Activated T-helper 2 cell treated with anti-CD3 and anti-CD28 coated beads, Interferon-gamma antibody, Interleukin-2, Interleukin-4, amounts not matched to agents 10 μg/mL and 5 μg/mL and 100 μg/mL, durations not matched to agents 14 hours and 24 hours and 36 hours (primary cell): ENCODE measurements at places on chromosomes 3 and 15.
A peak's percentile ranks its signal among the peaks of the same experiment; 100 is the strongest.

DNA sequence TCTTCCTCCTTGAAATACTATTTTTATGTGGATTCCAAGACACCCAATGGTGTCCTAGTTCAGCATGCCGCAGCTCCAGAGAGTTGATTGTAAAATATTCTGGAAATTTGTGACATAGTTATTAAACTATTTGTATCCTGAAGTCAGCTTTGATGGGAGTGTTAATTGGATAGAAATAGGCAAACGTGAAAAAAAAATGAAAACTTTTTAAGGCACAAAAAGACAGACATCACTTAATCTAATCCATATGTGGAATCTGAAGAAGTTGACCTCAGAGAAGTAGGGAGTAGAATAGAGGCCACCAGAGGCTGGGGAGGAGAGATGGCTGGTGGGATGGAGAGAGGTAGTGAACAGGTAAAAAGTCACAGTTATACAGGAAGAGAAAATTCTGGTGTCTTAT lies 704.2 kb downstream of the ROBO1 start:
- H3K27me3 ChIP-seq: no peaks in the 10 kb centered on the region
- DNase-seq: no peak
- H3K36me3 ChIP-seq: no peaks in the 10 kb centered on the region
- no peak overlapping the region for H3K27ac ChIP-seq
- H3K4me1 ChIP-seq: no peaks in the 10 kb centered on the region

- no peaks in the 10 kb centered on the region for H3K4me1 ChIP-seq
- H3K27me3 ChIP-seq: no peaks in the 10 kb centered on the region
- H3K36me3 ChIP-seq: peaks cover 10% of the 10 kb centered on the region
- DNase-seq: no peak
- no peak overlapping the region for H3K4me3 ChIP-seq
Observed at GRCh38 chr3:141754032-141754431, 9.2 kb upstream of the GRK7 start.

GRCh38 chr3:29531644-29532043 lies 250.8 kb downstream of the RBMS3 start:
- no peaks in the 10 kb centered on the region for H3K4me1 ChIP-seq
- no peak for DNase-seq
- H3K4me3 ChIP-seq: no peak overlapping the region
- no peaks in the 10 kb centered on the region for H3K36me3 ChIP-seq

DNA sequence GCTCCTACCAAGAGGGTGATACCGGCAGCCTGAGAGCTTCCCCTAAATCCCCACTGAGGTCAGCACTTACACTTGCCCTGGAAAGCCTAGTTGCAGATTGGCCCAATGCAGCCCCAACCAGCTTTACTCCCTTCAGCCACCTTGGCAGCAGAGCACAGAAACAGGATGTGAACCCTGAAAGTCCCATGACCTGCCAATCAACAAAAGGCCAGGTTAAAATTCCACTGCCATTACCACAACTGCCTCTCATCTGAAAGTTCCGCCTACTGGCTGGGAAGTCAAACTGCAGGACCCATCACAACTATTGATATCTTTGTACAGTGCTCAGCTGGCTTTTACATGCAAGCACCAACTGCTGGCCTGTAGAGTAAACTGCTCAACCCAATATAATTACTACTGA lies 156.2 kb downstream of the ZMAT3 start:
- no peak overlapping the region for H3K4me3 ChIP-seq
- H3K36me3 ChIP-seq: no peaks in the 10 kb centered on the region
- H3K27me3 ChIP-seq: no peaks in the 10 kb centered on the region
- H3K4me1 ChIP-seq: no peaks in the 10 kb centered on the region
- DNase-seq: no peak
- H3K27ac ChIP-seq: no peak overlapping the region

DNA sequence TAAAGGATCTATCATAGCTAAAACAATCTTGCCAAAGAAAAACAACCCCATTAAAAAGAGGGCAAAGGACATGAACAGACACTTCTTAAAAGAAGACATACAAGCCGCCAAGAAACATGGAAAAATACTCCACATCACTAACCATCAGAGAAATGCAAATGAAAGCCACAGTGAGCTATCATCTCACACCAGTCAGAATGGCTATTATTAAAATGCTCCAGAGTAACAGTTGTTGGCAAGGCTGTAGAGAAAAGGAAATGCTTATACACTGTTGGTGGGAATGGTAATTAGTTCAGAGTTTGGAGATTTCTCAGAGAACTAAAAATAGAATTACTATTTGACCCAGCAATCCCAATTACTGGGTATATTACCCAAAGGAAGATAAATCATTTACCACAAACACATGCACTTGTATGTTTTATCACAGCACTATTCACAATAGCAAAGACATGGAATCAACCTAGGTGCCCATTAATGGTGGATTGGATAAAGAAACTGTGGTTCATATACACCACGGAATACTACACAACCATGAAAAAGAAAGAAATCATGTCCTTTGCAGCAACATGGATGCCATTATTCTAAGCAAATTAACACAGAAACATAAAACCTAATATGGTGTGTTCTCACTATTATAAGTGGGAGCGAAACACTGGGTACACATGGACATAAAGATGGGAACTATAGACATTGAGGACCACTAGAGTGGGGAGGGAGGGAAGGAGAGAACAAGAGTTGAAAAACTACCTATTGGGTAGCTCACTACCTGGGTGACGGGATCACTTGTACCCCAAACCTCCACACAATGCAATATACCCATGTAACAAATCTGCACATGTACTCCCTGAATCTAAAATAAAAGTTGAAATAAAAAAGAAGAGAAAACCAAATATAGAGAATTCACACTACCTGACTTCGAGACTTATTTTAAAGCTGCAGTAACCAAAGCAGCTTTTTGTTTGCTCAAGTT lies 32.6 kb downstream of the ITGA11 start:
- DNase-seq: no peak
- no peak overlapping the region for H3K4me3 ChIP-seq
- H3K4me1 ChIP-seq: peaks cover 4% of the 10 kb centered on the region
- H3K27ac ChIP-seq: no peak overlapping the region

DNA sequence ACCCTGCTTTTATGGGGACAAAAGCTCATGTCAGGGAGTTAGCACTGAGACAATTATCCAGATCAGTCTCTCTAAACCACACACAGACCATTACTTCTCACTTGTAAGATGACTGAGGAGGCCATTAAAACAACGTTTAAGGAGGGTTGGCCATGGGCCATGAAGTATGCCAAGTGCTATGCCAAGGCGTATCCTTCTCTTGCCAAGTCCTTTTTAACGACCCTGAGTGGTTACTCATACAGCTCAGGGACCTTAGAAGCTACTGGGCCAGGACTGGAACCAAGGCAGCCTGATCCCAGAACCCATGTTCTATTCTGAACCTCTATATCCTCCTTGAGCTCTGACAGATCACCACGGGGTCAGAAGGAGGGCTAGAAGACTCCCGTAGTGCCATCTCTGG lies 50.0 kb downstream of the NMNAT3 start:
- H3K4me3 ChIP-seq: no peak overlapping the region
- H3K27me3 ChIP-seq: no peaks in the 10 kb centered on the region
- H3K36me3 ChIP-seq: no peaks in the 10 kb centered on the region
- H3K27ac ChIP-seq: no peak overlapping the region
- DNase-seq: no peak

- H3K4me3 ChIP-seq: no peak overlapping the region
- no peaks in the 10 kb centered on the region for H3K27me3 ChIP-seq
- peaks cover 26% of the 10 kb centered on the region for H3K36me3 ChIP-seq
- H3K4me1 ChIP-seq: peaks cover 7% of the 10 kb centered on the region
Observed at GRCh38 chr15:50675535-50676144, 11.0 kb downstream of the TRPM7 start.

DNA sequence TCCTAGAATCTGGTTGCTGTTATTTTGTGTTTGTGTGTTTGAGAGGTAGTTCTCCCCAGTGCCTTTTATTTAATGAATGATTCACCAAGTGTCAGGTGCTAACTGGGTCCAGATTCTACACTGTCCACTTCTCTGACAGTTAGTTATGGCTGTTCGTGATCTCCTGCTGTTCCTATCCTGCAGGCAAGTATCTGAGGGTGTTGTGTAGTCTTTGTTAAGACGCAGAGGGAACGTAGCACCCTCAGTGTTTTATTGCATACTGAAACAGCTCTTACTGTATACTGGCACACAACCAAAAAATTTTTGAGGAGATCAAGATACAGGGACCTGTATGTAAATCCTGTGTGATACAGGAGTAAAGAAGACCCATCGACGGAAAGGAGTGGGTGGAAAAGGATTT lies 1271.3 kb downstream of the ROBO1 start:
- H3K4me1 ChIP-seq: no peaks in the 10 kb centered on the region
- H3K4me3 ChIP-seq: no peak overlapping the region
- no peak for DNase-seq

- DNase-seq: no peak
- no peak overlapping the region for H3K27ac ChIP-seq
- peaks cover 2% of the 10 kb centered on the region for H3K4me1 ChIP-seq
- peaks cover 16% of the 10 kb centered on the region for H3K27me3 ChIP-seq
Observed at GRCh38 chr15:68028137-68028887, 25.8 kb upstream of the PIAS1 start.

DNA sequence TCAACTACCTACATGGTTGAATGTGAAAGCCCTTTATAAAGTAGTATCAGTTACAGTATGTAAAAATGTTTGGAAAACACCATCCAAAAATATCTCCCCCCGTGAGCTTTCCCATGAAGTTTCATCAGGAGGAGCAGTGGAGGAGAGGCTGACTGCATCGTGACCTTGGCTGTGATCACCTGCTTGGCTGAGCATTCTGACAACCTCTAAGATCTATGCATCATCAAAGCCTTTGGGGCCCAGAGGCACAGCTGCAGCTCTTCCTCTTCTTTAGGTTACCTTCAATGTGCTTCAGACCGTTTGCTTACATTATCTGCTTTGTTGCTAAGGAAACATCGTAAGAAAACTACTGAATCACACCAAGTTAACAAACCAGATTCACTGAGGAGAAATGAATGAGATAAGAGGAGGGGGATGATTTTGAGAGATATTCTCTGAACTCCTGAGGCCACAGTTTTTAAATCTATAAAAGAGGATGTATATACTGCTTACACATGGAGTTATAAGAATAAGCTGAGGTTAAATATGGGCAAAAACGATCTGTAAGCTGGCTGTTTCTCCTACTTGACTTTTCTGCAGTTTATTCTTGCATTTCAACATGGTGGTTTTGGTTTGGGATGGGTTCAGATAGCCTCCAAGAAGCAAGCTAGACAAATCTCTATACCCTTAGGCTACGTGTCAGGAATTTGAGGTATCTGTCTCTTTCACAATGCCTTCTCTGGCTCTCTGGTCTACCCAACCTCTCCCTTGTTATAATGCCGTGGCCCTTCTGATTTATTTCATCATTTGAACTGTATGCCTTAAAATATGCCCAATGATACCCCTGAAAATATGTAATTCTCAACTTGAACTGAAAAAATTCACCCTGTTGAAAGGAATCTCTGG lies 4.0 kb downstream of the GCSAM start:
- H3K4me3 ChIP-seq: no peak overlapping the region
- peaks cover 20% of the 10 kb centered on the region for H3K36me3 ChIP-seq
- DNase-seq: peak; percentile 26

DNA sequence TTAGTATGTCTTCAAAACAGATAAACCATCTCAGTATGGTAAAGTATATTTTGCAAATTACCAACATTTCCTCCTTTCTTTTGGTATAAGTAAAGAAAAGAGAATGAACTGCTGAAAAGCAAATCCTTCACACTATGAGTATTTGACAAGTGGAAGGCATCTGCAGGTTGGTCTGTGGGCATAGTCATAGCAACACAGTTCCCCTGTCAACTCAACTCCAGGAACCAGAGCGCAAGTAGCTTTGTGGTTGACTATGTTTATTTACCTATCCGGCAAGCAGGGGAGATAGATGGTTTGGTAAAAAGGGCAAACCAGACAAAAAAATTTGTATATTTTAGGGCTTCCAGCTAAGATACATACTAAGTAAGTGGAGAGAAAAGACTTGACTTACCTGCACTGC lies 88.3 kb upstream of the PPIB start:
- no peak for DNase-seq
- no peak overlapping the region for H3K27ac ChIP-seq
- H3K36me3 ChIP-seq: peaks cover 47% of the 10 kb centered on the region
- no peak overlapping the region for H3K4me3 ChIP-seq

DNA sequence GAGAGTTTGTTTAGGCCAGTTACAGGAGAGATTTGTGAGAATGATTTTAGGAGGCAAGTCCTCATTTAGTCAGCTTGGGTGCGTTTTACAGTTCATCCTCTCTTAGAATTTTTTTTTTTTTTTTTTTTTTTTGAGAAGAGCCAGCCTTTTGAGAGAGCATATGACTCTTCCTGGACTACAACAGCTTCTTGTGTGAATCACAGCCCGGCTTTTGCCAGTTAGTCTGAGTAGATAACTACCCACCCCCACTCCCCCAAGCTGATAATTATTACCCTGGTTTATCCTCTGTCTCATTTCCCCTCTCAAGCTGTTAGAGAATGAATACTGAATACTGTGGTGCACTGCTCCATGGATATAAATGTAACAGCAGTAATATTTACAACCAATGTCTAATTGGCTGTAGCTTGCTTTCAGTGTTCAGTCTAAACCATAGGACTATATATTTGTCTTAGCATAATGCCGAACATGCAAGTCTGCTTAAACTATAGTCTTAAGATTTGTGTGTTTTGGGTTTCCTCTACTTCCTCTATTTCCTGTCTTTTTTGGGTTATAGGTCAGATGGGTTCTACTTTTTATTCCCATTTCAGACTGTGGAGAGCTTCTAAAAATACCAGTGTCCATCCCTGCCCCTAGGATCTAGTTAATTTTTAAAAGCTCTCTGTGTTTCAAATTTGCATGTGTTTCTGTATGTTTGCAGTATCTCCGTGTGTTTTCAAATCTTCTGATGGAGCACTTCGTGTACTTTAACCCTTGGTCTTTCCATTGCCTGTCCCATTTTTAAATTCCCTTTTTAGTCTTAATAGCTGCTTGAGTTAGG lies 8.0 kb downstream of the CHD2 start:
- DNase-seq: no peak
- peak overlapping the region; percentile 100 for H3K27ac ChIP-seq
- peaks cover 77% of the 10 kb centered on the region for H3K4me1 ChIP-seq
- peaks cover 79% of the 10 kb centered on the region for H3K36me3 ChIP-seq

- no peaks in the 10 kb centered on the region for H3K4me1 ChIP-seq
- no peaks in the 10 kb centered on the region for H3K36me3 ChIP-seq
- no peak for DNase-seq
- H3K4me3 ChIP-seq: no peak within 1 kb of the TSS
Observed at GRCh38 chr3:63652066-63652725, at the start of gene SNTN. Gene SNTN, plus strand, starts transcription at chr3:63652675. Its CDS starts 13 bp downstream, at chr3:63652688.
